A549 (cell line): ENCODE measurements at places on chromosomes 3 and 15. TPM values are rescaled to one million over a fixed set of nuclear protein-coding genes. Genes with fewer than 3 reads are reported as not detected.

Gene CKMT1B
- 1.9 to 4.1 TPM (median 2.6 TPM) in 3 replicates for polyA plus RNA-seq

Gene TRH
- polyA plus RNA-seq = not detected in 3 replicates

Gene PPP4R2
- 39.3 to 42.0 TPM (median 39.5 TPM) in 3 replicates for polyA plus RNA-seq

Gene MYZAP
- 1.8 to 2.6 TPM (median 2.4 TPM) in 3 replicates for polyA plus RNA-seq

Gene TMOD2
- polyA plus RNA-seq = 1.6 to 2.1 TPM (median 2.0 TPM) in 3 replicates

Gene CPLX3
- polyA plus RNA-seq = not detected in 3 replicates
